ENCODE measurements at places on chromosomes 2 and 18.

DNA sequence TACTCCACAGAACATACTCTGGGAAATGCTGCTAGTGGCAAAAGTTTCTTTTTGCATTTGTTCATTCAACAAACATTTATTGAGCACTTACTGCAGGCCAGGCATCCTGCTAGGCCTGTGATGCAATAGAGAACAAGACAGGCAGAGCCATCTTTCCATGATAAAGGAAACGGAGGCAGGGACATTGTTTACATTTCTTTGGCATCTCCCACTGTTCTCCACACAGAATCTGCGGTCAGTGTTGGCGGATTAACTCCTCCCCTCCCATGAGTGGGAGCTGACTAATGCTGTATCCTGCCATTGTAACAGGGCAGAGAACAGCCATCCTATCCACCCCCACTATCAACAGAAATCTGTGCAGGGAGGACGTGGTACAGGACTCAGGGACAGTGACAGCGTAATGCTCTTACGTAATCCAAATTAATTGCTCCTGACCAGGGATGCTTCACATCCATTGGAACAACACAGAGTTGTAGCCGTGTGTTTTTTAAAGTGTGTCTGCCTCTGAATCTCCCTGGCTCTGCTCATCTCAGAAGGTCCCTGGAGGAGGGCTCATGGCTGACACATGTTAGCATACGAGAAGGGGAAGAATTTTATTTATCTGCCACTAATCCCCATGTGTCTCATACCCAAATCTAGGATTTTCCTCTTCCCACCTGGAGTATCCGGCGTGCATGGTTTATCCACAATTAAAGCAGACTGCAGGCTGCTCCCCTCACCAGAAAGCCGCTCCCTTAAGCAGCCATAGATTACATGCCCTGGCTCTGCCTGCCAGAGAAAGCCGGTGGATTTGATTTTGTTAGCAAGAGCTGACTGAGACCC, 32.3 kb downstream of the STEAP3 start:
- peak; percentile 6 for DNase-seq

GRCh38 chr18:74733598-74733997, 135.9 kb downstream of the ZNF407 start:
- DNase-seq, result peak; percentile 91

GRCh38 chr2:162063899-162064298, 10.1 kb downstream of the DPP4 start:
- DNase-seq, result peak; percentile 47

- no peak for DNase-seq
Observed at GRCh38 chr2:217840522-217840921, 162.3 kb downstream of the TNS1 start.

DNA sequence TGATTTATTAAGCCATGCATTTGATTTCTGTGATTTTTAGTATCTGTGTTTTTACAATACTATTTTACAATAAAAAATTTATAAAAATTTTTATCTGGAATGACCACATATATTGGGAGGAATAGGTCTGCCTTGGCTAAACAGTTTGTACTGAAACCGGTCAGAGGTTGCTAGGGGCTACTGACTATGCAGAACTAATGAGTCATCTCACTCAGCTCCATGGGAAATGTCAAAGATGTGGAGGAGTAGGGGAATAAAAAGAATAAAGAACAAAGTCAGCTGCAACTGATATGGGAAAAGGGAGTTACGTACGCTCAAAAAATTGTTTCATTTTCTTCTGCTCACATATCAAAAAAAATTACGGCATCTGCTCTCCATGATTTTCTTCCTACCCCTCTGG, 8.6 kb upstream of the TMEM163 start:
- no peak for DNase-seq

DNA sequence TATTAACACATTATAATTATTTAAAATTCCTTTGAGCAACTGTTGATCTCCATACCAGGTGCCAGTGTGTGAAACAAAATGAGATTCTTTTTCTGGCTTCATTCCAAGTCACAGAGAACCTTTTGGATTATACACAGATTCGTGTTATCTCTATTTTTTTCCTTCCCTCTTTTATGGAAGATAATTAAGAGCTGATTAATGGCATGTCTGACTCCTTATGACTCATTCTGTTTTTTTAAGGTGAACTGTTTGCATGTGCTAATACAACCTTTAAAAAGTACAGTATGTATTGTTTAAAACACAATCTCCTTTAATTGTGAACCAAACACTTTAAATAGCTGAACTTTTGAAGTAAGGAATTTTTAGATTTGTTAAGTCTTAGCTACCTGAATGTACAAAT, 39.3 kb downstream of the PELI1 start:
- DNase-seq, result no peak

DNA sequence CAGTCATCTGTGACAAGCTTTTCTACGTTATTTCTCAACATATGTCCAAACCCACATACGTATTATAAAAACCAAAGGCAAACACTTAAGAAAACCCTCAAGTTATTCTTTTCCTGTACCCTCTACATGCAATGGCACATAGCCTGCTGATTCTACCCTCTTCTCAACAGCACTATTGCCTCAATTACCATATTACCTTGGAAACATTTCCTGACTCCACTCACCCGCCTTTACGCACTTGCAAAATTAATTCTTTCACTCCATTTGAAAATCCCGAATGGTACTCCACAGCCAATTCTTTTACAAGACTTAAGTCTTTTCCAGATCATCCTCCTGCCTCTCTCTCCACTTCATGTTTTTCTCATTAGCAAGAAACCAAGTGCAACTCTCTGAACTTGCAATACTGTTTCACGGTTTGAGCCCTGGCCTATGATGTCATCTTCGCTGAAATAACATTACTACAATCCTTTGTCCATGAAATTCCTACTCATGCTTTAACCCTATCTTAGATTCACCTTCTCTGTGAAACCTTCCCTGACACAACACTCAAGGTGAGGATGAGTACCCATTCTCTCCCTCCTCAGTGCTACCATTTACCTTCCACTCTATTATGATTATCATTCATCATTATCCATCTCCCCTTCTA, 29.0 kb downstream of the SESTD1 start:
- DNase-seq, result no peak

- no peak for DNase-seq
Observed at GRCh38 chr2:142868229-142868762, 9.2 kb upstream of the KYNU start.

DNA sequence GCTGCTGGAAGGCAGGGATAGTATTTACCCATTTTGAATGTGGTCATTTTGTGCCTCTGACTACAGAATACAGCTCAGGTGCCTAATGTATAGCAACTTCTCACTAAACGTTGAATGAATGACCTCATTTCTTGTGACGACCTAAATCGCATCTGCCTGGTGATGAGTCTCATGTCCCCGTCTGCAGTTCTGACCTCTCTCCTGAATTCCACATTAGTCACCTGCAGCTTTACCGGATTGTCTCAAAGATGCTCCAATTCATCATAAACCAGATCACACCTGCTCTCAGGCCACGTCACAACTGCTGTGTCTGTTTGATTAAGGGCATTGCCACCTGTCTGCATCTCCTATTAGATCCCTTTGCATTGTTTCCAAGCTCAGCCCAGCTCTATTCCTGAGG, 133.6 kb upstream of the MYT1L start:
- DNase-seq, result no peak

- peak; percentile 48 for DNase-seq
Observed at GRCh38 chr18:37484983-37485834, 80.4 kb downstream of the CELF4 start.

DNA sequence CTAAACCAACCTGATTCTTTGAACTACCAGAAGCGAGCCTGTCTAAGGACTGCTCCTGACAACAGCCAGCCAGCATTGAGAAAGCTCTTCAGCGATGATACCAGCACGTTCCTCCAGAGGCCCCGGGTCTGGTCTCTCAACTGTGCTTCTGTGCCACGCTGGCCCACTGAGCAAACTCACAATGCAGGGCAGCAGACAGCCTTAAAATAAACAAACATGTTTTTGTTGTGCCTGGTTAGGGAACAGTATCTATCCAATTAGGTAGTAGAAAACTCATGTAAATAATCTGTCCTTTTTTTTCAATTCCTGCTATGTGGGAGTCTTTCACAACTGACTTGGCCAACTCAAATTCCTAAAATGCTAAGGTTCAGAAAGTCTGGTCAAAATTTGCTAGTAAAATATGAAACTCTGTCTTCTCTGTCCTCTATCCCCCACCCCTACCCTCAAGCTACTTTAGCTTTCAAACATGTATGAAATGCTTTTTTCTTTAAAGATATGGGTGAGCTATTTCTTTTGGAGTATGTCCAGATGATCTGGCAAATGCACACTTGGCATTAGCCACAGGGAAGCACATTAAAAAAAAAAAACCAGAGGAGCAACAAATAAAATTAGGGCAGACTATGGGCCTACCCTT, 21.4 kb upstream of the EML4 start:
- DNase-seq, result no peak

GRCh38 chr2:49070716-49071115, 83.6 kb downstream of the FSHR start:
- no peak for DNase-seq

GRCh38 chr2:219049282-219049681, 8.0 kb upstream of the CFAP65 start:
- DNase-seq, result peak; percentile 52

GRCh38 chr2:201452058-201452921, 750 bp downstream of the STRADB start:
- no peak for DNase-seq

DNA sequence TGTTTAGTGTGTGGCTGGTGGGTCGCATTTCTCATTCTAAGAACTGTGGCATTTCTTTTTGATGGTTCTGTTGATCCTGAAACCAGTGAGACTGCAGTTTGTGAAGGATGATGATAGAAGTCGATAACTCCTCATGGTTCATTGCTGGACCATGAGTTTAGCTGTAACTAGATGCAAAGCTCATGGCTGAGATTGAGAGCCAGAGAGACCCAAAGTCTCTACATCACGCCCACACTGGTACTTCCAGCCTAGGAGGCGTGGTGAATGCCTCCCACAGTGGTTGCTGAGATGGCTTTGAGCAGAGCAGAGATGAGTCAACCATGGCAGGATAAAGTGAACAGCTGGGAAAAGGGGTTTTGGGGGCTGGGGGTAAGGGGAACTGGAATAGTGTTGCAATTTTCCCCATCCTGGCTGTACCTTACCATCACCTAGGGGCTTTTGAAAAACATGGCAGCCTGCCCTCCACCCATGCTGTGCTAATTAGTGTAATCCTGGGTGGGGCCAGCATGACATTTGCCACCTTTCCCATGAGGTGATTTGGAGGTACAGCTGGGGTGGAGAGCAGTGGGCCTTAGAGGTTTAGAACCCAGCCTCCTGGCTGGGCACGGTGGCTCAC, 24.1 kb downstream of the INPP4A start:
- no peak for DNase-seq

DNA sequence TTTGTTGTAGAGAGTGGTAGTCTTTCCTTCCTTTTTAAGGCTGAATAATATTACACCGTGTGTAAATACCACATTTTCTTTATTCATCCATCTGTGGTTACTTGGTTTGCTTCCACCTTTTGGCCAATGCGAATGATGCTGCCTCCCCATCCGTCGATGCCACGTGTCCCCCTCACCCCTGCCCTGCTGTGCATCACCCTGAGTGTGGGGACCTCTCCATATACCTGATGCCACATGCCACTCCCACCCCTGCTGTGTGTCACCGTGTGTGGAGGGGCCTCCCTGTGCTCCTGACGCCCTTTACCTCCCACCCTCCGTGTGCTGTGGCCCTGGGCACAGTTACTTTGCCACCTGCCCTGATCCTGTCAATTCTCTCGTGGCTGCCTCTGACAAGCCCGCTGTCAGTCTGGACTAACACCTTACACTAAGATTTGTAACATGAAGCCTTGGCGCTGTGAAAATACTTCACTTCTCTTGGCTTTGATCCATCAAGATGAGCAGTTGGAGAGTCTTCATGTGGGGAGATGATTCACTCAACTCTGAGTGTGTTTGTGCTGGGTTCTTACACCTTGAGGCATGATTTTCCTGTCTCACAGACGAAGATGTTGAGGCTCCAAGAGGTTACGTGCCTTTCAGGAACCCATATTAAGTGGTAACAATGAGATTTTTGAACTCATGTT, 234.0 kb downstream of the ZNF407 start:
- no peak for DNase-seq

DNA sequence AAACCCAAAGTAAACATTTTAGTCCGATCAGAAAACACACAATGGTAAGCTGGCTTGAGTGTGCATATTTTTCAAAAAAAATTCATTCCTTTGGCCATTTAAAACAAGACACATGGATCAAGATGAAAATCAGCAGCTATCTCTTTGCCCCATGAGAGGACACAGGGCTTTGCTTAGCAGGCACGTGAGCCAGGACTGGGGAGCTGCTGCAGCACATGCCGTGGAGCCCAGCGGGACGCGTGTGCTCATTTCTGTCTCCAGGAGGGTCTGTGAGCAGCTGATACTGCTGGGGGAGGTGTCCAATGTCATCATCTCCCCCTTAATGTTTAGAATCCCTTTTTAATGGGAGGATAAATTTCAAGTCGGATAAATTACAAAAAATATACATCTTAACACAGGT, 49.8 kb upstream of the CNGA3 start:
- no peak for DNase-seq

- peak; percentile 95 for DNase-seq
Observed at GRCh38 chr18:57819671-57820460, 16.8 kb upstream of the ATP8B1 start.

GRCh38 chr2:12314127-12314760, 402.5 kb upstream of the TRIB2 start:
- no peak for DNase-seq

GRCh38 chr2:69619725-69620124, 23.8 kb downstream of the AAK1 start:
- no peak for DNase-seq

DNA sequence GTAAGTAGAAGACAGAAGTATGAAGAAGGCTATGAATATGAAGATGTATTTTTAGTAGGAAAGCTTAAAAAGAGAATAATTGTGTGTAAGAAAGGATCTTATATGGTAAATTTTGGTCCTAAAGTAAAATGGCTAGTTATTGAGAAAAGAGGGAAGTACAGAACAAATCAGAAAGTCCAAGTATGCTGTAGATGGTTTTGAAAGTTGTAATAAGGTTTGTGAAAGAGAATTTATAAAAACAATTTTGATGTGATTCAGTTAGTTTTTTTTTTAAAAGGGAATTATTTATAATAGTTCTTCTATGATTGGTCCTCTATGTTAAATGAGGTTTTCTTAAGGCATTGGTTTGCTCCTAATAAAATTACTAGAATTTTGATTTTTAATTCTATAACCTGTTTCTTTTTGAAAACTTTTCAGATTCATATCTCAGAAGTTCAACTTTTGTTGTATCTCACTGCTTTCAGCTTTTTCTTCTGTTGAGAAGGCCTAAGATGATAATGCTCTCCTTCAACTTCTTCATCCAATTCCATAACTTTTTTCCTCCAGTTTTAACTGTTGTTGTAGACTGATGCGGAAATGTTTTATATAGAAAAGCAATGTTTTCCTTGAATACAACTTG, 322.7 kb downstream of the NOL4 start:
- DNase-seq, result no peak

DNA sequence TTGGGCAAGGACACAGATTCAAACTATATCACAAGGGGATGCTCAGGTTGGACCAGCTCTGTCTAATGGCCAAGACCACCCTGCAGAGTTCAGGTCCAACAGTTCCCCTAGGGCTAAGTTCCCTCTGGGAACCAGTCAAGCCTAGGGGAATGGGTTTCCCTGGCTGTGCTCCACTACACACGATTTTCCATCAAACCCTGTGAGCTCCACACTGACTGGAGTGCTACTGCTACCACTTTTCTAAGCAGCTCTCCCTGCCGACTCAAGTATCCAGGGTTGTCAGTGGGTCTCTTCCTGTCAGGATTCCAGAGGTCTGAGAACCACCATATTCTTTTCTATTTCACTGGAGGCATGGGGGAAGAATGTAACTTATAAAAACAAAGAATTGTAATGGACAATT, 280.4 kb upstream of the COL3A1 start:
- DNase-seq, result no peak

- DNase-seq, result no peak
Observed at GRCh38 chr2:217800433-217801114, 202.2 kb downstream of the TNS1 start.

All from large intestine (tissue), 12 donors.